ENCODE measurements at places on chromosomes 7 and 10.

DNA sequence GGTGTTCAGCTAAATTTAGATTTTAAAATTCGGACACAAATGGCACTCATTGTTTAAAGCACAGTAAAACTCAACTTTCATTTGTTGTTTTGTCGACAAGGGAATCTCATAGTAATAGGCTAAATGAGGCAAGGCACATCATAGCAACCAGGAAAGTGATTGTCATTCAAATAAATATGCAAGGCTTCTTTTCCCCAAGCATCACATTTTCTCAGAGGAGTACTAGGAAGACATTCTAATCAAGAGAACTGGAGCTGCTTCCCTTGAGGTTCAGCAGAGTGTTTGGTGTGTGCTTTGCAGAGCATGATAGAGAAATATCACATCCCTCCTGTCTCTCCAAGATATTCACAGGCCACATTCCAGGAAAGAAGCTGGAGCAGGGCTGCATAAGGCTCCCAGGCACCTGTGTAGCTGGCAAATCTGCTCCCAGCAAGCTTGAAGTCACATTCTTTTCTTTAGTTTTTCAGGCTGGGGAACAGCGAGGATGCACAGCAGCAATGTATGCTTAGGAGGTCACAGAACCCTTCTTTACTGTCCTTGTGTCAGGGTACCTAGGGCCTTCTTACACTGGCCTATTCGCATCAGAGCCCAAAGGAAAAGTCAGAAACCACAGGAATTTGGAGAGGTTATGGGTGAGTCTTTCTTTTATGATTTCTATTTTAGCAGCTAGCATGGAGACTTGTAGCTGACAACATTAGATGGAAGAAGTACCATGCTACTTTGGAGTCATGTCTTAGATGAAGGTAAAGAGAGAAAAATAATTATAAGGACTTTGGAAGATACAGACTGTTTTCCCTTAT is 95.9 kb upstream of the HDAC9 start:
- DNase-seq: no peak

- no peak for DNase-seq
These were observed 14.7 kb downstream of the ESYT2 start for GRCh38 chr7:158814637-158815036.

- no peak for DNase-seq
These were observed 196.0 kb upstream of the GRB10 start for GRCh38 chr7:50978633-50979215.

GRCh38 chr10:11797281-11797680 is 25.9 kb upstream of the PROSER2 start:
- no peak for DNase-seq

- DNase-seq: no peak
These were observed 6.2 kb downstream of the RARRES2 start for GRCh38 chr7:150335108-150335773.

DNA sequence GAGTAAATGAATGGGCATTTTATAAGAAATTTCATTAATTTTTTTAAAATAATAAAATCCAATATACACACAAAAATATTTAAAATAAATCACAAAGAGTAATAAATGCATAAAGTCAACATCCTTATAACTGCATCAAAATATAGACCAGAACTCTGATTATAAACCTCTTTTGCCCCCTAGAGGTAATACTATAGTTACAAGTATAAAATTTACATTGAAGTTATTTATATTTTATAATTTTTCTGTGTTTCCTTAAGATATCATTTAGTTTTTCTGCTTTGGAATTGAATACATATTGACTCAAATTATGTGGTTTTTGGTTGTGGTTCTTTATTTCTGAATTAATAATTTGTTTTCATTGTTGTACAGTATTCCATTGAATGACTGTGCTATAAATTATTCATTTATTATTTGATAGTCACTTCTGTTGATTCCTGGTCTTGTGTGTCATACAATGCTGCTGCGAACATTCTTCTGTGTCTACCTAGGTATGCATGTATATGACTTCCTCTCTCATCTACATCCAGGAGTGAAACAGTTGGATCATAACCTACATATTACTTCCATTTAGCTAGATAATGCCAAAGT is 673.6 kb downstream of the IPMK start:
- DNase-seq: no peak

- DNase-seq: no peak
These were observed 18.5 kb upstream of the C10orf67 start for GRCh38 chr10:23362879-23363792.

DNA sequence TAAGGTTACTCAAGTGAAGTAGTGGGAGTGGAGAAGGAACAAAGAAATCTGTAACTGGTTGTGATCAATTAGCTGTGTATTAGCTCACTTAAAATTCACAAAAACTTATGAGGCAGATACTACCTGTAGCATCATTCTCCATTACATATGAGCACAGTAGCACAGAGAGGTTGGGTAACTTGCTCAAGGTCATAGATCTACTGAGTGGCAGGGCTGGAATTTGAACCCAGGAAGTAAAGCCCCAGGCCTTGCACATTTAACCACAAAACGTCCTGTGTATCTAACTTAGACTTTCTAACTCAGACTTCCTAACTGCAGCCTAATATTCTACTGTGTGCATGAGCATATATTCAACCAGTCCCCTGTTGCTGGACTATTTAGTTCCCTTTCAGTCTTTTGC is 5.6 kb upstream of the SLF2 start:
- no peak for DNase-seq

DNA sequence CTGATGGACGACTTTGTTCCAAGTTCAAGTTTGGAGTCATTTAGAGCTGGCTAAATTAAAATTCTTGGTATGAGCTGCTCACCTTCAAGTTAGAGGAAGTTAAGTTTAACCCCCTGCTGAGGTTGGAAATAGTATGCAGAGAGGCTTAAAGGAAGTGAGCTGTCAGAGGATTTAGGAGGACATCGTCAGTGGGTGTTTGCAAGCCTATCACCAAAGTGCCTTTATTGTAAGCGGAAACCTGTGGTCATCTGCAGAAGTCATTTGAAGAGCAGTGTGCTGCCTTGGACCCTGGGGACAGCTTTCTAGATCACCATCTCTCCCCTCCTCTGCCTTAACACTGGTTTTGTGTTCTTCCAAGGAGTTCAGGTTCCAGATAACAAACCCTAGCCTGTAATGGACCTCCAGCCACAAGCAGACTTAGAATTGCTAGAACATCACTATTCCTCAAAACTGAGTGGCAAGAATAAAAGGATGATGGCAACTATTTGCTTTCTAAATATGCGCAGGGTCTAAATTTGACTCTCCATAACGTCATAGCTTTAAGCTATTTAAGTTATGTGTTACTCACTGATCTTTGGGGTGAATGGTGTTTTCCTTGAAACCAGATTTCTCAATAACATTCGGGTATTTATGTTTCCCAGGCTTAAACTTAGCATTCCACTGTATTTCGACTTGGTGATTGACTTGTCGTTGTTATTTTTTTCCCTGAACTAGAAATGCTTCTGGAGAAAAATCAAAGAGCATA is 93.4 kb downstream of the SLC39A12 start:
- no peak for DNase-seq

GRCh38 chr10:132716691-132717490 is 69.1 kb downstream of the NKX6-2 start:
- DNase-seq: no peak

- DNase-seq: no peak
These were observed 6.1 kb upstream of the PILRA start for GRCh38 chr7:100367251-100367620.

- no peak for DNase-seq
These were observed 14.8 kb downstream of the NFE2L3 start for GRCh38 chr7:26166684-26167266.

DNA sequence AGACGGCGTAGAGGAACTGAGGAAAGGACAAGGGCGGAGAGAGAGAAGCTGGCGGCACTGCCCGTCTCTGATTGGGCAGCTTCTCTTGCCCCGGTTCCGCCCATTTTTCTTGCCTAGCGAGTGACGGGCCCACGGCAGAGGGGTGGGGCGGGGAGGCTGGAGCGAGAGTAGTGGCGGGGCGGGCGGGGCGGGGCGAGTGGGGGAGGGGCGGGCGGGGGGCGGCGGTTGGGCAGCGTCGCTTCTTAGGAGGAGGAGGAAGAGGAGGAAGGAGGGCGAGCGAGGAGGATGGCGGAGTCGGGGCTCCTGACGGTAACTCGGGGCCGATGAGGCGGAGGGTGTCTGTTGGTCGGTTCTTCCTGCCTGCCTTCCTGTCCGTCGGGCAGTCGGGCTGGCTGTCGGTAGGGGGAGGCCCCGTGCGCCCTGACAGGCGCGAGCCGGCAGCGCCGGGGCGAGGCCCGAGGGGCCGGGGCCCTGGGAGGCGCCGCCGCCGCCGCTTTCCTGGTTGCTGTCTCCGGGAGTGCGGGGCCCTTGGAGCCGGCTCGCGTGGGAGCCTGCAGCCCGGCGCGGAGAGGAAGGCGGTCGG is at the start of gene SHOC2:
Gene SHOC2 (plus strand): TSS at position 256 of the 583 bp plus-strand sequence. CDS start 44,755 bp downstream, outside the sequence.
- DNase-seq: peak; percentile 61

GRCh38 chr7:144100607-144101006 is 8.8 kb upstream of the OR2A2 start:
- no peak for DNase-seq

GRCh38 chr7:151025924-151026671 is 1.8 kb upstream of the ATG9B start:
- DNase-seq: no peak

- DNase-seq: no peak
These were observed 97.7 kb upstream of the EFCAB10 start for GRCh38 chr7:105678811-105679495.

DNA sequence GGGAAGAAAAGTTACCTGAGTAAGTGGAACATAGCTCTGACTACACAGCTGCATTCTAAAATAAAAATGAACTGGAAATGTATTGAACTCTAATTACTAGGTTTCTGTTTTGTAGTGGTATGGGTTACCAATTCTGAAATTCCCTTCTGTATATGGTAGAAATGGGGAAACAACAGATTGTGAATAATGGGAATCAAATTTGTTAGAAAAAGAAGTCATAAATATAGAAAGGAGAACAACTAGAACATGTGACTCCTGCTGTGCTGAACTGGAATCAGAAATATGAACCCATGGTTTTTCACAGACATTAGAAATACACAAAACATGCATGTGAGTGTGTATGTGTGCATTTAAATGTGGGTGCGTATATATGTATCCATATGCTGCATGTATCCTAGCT is 27.0 kb downstream of the MCMBP start:
- DNase-seq: no peak

GRCh38 chr10:114526126-114526503 is 121.8 kb upstream of the AFAP1L2 start:
- DNase-seq: no peak

DNA sequence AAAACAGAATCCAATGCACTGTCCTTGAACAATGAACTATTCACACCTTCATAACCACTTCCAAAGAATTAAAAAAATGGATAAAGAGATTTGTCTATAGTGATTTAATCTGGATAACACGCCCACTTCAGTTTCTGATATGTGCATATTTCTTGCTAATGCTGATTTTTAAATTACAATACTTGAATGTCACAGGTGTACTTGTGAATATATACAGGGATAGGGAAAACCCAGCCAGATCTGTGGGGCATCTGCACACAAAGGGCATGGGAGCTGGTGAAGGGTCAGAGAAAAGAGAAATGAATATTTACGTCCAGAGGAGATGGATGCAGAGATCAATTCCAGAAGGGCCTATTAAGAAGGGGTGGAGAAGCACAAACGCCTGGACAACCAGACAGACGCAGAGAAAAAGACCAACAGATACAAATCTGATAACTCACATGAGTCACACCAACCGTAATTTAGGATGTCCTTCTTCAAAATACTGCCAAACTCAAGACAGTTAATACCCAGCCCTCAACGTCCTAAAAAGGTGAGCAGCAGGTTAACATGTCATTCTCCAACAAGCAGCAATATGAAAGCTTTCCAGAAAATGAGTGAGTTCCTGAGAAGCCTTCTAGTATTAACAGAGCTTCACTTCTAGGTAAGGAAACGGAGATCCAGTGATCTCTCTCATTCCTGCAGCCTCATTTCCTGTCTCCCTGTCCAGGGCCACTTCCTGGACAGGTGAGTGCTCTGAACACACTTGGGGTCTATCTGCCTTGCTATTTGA is 41.9 kb downstream of the PIP4K2A start:
- no peak for DNase-seq

DNA sequence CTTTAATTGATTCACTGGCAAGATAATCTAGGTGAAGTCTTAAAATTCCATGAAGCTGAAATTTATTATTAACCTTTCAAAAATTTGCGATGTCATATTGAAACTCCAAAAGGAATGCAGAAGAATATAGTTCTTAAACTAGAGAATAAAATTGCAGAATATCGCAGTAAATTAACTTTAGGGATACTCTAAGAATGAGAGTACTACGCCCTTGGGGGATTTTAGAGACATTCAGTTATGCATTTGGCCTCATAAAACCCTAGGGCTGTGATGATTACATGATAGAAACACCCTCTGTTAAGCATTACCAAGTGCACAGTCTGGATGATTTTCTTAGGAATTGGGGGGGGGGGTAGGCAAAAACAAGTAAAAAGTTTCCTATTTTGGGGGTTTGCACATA is 3.7 kb downstream of the WNT2 start:
- no peak for DNase-seq
